ENCODE measurements at places on chromosomes 11 and 22.

GRCh38 chr11:47233989-47234668 lies 14.5 kb downstream of the ACP2 start:
- DNase-seq = peak; percentile 27

- no peak for DNase-seq
Observed at GRCh38 chr11:118227865-118228785, 3.3 kb upstream of the JAML start.

DNA sequence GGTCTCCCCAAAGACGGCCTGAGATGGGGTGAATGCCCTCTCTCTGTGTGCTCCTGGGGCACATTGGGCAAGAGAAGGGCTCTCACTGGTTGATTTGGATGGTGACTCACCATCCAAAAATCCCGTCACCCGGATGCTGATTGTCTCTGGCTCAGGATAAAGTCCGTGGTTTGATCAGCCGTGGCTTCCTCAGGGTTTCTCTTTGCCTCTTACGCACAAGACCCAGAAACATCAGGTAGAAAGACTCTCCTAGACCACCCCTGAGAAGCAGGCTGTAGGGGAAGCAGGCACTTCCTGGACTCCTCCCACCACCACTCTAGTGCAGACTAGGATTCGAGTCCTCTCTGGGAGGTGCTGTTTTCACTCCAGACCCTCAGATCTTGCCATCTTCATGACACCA lies 176.1 kb upstream of the NCAM1 start:
- DNase-seq = no peak

DNA sequence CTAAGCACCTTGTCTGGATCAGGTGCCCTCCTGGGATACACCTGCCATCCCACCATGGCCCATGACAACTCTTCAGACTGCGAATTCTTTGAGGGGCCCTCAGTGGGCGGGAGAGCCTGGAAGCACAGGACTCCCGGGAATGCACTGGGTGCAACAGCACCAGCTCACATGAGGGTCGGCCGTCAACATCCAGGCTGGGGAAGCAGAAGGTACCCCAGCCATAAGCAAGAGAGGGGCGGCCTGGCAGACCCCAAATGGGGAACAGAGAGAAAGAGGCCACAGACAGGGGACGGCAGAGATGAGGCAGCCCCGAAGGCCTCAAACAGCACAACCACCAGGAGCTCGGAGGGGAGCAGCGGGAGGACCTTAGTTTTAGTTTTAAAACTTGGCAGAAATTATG lies 94.4 kb downstream of the PHF21B start:
- DNase-seq = no peak

DNA sequence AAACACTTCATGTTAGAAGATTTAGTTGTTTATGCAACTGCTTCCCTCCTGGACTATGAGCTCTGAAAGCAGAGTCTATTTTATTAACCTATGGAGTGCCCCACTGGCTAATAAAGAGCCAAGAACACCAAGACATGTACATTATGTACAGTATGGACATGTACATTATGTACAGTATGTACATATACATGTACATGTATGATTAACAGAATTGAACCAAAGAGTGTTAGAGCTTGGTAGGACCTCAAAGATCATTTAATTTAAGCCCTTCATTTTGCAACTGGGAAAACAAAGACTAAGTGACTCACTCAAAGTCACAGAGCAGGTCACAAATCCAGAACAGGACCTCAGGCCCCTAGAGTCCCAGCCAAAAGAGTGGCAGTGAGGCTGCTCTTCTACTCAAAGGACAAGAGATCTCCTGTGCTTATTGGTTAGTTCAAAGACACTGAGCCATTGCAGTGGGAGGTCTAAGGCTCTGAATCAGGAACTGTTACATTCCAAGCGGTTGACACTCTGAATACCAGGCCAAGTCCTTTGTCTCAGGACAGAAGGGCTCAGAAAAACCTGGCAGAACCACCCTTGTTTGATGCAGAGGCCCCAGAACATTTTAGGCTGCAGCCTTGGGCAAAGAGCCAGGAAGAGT lies 103.8 kb downstream of the FAM168A start:
- DNase-seq = no peak

DNA sequence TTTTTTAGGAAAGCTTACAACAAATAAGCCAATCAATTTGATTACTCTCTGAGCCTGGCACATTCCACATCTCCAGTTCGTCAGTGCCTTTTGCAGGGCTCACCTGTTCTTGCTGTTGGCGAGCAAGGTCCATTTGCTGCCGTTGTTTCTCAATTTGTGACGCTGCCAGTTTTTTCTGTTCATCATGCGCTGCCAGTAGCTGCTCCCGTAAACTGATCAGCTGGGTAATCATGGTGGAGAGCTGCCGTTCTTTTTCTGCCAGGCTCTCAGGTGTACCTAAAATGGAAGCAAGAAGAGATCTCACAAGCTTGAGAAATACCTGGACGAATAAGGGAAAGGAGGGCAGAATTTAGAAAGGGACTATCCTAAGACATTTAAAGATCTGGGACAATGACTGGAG lies 169.7 kb downstream of the SOX6 start:
- DNase-seq = no peak

- no peak for DNase-seq
Observed at GRCh38 chr22:50275181-50276055, 5.2 kb upstream of the MAPK11 start.

DNA sequence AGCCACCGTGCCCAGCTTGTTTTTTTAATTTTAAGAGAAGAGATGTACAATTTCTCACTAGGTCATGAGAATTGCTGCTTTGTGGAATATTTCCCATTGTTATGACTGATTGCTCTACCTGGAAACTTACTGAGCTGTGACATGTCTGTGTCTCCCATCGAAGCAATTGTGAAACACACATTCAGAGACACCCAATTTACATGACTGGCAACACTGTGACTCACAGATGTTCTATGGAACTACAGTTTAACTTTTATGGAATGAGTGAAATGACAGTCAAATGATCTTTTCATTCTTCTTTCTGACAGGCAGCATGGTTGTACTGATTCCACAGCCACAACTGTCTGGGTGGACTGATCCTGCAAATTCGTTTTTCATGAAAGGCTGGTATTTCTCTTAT lies 32.3 kb downstream of the ELF5 start:
- DNase-seq = no peak

DNA sequence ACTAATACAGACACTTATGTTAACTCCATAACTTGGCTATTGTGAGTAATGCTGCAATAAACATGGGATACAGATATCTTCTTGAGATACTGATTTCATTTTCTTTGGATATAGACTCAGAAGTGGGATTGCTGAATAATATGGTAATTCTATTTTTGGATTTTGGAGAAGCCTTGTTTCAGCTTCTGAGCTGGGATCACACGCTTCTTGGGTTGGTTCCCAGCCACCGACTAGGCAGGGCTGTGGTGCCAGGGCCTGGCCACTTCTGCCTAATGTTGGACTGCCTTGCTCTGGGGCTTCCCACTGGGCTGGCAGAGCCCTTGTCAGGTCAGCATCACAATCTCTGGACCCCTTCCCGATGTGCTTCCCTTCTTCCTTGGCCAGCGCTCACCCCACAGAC lies 14.0 kb upstream of the MCHR1 start:
- no peak for DNase-seq

GRCh38 chr22:24474649-24475255 lies 20.4 kb upstream of the UPB1 start:
- no peak for DNase-seq

- no peak for DNase-seq
Observed at GRCh38 chr11:131065435-131066413, 149.4 kb upstream of the SNX19 start.
